NCI-H524 (cell line): ENCODE measurements at places on chromosomes 2 and 18.

DNA sequence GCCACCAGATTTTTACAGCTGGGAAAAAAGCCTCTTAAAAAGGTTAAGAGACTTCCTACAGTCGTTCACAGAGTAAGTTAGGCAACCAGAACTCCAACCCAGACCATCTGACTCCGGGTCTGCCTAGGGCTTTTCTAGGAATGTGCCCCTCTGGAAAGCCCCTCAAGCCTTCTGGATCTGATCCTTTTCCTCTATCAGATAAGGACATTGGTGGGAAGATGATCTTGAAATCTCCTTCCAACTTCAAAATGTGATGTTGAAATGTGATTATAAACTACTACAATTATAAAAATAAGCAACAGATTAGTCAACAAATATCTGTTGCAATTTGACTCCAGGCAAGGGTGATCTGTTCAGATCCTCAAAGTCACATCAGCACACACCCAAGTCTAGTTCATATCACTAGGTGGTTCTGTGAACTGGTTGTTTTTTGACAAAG is 270.4 kb downstream of the ARHGAP15 start:
- DNase-seq: peak; percentile 34

DNA sequence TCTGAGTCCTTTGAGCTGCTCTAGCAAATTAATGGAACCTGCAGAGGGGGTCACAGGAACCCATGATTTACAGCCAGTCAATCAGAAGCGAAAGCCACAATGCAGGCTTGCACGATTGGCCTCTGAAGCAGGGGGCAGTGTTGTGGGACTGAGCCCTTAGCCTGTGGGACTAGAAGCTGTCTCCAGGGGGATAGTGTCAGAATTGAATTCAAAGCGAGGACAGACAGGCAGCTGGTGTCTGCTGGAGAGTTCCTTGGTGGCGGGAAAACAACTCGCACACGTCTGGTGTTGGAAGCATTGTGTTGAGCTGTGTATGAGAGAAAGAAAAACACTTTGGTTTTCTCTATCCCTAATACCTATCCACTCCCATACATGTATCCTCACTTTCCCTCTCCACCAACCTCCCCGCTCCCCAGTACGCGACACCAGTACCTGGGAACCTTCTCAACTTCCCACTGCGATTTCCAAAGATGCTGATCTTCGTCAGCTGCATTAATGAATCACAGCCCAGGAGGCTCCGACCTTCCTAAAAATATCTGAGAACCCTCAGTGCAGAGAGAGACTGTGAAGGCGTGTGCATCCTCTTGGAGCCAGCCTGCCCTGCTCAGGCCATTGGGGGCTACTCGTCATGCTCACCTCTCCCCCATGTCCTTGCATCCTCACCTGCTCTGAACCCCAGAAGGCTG is 88.2 kb downstream of the HS1BP3 start:
- DNase-seq: peak; percentile 25

DNA sequence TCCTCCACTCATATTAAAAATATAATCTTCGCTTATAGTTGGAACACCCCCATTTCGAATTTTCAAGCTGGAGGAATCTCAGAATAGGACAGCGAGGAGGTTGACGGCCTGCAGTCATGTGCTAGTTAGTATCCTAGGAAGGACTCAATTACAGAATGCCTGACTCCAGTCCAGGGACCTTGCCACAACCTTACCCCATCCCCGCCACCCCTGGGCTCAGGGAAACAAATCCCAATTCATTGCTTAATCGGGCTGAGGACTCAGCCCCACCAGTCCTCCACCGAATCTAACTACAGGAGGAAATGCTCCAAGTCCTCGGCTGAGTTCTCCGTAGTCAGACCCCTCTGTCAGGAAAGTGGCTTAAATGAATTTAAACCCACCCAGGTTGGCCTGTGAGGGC is 31.7 kb upstream of the ZBTB7C start:
- DNase-seq: no peak

- no peak for DNase-seq
Observed at GRCh38 chr2:3610881-3611505, 16.1 kb downstream of the COLEC11 start.

DNA sequence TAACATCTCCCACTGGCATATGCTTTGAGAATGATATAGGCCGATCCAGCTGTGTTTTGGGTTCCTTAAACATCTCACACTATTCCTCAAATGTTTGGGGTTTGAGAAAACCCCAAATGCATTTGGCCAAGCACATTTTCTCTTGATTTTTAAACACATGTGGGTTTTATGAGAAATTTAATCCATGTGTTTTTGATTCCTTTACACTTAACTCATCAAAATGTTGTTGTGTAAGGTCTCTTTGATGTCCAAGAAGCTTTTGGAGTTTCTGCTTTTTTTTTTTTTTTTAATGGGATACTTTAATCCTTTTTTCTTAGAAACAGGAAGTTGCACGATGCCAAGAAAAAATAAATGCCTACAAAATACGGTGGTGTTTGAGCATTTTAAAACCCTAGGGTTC is 339.8 kb upstream of the TCF4 start:
- no peak for DNase-seq

GRCh38 chr18:12398625-12399024 is 9.1 kb upstream of the PRELID3A start:
- DNase-seq: no peak

- DNase-seq: no peak
Observed at GRCh38 chr18:55609160-55609825, 21.3 kb upstream of the TCF4 start.

GRCh38 chr2:218267259-218267658 is 2.7 kb downstream of the AAMP start:
- DNase-seq: no peak

- no peak for DNase-seq
Observed at GRCh38 chr2:188695953-188696352, 278.2 kb upstream of the COL3A1 start.

- DNase-seq: no peak
Observed at GRCh38 chr2:7180638-7181370, 263.6 kb downstream of the RNF144A start.

- DNase-seq: no peak
Observed at GRCh38 chr2:275466-275865, 10.7 kb downstream of the ACP1 start.

GRCh38 chr2:227849906-227850305 is 21.5 kb upstream of the DAW1 start:
- DNase-seq: no peak

GRCh38 chr18:75362435-75362834 is 65.1 kb downstream of the SMIM21 start:
- DNase-seq: no peak

DNA sequence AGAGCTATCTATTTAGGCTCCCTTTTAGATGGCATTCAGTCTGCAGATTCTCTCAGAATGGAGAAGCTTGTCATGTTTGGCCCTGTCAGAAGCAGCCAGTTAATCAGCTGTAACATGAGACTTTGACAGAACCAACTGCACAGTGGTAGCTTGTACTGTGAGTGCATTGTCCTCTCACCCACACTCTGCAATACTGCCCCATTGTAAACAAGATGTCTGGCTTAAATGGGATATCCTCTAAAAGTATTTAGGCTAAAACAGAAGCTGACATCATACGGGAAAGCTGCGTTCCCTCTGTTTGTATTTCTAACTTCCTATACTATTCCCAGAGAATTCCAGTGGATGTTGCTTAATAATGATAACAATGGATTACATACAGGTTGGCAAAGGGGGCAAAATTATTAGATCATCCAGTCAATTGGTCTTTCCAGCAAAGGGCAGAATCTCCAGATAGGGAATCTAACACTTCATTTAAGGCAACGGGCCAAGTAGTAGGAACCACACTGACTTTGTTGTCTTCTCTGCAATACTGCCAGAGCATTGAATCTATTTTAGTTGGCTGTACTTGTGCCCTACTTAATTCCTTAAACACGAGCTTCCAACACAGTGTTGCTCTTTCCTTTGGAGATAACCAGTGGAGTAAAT is 15.4 kb upstream of the STAT4 start:
- no peak for DNase-seq

- no peak for DNase-seq
Observed at GRCh38 chr2:48346124-48346536, 183.8 kb upstream of the STON1 start.

- DNase-seq: no peak
Observed at GRCh38 chr2:197500503-197501131, 438 bp downstream of the HSPE1 start.

- peak; percentile 37 for DNase-seq
Observed at GRCh38 chr18:25503567-25504081, 151.7 kb upstream of the ZNF521 start.

DNA sequence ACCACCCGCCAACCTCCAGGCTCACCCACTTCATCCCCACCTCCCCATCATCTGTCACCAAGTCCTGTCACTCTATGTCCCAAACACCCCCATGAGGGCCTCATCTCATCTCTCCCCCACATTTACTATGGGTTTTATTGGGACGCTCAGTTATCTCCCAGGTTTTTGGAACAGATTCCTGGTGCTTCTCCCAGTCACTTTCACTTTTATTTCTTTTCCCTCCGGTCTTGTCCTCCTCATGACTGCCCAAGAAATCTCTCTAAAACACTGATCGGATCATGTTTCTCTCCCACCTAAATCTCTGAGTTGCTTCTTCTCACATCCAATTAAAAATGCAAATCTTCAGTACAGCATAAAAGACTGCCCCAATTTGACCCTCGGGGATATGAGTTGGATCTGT is 273.1 kb downstream of the PHLPP1 start:
- no peak for DNase-seq

DNA sequence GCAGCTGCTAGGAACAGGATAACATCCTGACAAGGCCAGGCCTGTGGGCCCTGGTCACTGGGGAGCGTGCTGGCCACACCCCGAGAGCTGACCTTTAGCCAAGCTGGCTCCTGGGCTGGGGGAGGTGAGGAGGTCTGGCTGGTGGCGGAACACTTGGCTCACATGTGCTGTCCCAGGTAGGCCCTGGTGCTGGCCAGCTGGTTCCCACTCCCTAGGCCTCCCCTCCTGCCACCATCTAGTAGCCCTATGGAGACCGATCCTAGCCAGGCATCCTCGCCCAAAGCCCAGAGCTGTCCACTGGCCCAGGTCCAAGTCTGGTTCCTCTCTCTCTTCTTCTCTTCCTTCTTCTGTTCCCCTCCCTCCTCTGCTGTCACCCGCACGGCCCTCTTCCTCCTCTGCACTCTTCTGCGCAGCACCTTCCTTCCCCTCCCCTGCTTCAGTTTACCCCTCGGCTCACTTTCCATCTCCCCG is 52.4 kb downstream of the TNS1 start:
- no peak for DNase-seq

GRCh38 chr2:222568865-222569264 is 87.0 kb downstream of the FARSB start:
- no peak for DNase-seq

GRCh38 chr2:33108483-33109443 is 162.0 kb downstream of the LTBP1 start:
- no peak for DNase-seq

- no peak for DNase-seq
Observed at GRCh38 chr2:28490558-28490957, 5.3 kb upstream of the PLB1 start.

DNA sequence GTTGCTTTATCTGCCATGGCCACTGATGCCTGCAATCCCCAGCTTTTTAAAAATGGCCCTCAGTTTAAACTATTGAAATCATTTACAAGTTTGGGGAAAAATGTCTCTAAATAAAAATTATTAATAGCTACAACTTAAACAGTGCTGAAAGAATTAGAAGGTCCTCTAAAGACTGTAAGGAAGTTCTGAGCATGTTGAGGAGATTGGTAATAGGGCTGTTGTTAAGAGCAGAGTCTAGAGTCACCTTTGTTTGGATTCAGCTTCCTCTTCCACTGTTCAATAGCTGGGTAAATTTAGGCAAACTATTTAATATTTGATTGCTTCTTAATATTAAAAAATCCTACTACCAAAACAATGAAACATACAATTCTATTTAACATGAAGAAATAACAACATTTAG is 1127.1 kb upstream of the DDX18 start:
- DNase-seq: no peak

- no peak for DNase-seq
Observed at GRCh38 chr2:133194362-133194655, 374.0 kb downstream of the NCKAP5 start.

- DNase-seq: no peak
Observed at GRCh38 chr18:9653390-9653789, 39.0 kb upstream of the PPP4R1 start.

GRCh38 chr2:202164411-202164810 is 74.0 kb downstream of the SUMO1 start:
- DNase-seq: no peak

GRCh38 chr2:49973917-49974368 is 819.6 kb upstream of the FSHR start:
- DNase-seq: peak; percentile 95

- no peak for DNase-seq
Observed at GRCh38 chr2:108637304-108637669, 82.0 kb upstream of the RANBP2 start.

DNA sequence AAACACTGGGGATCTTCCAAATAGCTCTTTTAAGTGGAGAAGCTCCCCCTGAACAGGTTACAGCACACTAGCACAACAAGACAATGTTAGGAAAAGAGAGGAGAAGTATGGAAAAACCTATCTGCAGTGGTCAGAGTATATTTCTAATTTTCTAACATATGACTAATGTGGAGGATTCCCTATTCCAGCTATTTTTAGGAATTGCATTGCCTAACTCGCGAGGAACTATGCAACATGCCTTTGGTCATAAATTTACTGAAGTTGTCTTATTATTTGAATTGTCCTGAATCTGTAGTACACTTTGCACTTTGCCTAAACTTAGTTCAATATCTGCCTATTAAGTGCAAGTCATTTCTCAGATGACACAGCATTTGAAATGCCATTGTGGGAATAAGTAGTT is 381.4 kb downstream of the CCDC85A start:
- no peak for DNase-seq

DNA sequence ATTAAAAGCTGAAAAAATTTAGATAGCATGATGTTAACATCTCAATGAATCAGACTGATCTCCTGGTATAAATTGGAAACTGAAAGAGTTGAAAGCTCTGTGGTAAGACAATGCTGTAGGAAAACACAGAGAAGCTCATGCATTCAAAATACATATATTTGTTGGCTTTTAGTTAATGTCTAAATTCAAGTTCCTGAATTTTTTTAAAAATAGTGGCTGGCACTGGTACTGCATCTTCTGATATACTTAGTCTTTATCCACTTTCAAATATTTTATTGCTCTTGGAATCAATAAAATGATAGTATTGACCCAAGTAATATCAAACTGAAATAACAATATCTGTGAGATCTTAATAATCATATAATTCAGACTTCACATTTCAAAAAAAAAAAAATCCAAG is 151.4 kb upstream of the FIGN start:
- no peak for DNase-seq

- no peak for DNase-seq
Observed at GRCh38 chr2:211333377-211333776, 777.0 kb downstream of the CPS1 start.

DNA sequence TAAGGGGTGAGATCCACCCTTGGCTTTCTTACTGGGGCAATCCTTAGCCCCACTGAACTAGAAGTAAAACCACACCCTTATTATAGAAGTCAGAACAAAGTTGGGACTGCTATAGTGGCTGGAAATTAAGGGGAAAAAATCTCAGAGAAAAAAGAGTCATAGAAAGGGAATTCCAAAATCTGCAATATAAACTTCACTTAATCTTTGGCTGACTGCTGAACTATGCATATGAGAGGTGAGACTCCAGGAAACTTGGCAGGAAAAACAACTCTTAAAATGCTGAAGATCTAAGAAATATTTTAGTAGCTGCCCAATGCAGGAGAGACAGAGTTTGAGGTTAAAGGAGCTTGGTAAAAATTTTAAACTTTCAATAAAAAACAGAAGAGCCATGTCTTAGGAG is 201.8 kb upstream of the FN1 start:
- DNase-seq: no peak
